ENCODE measurements at places on chromosomes 12 and 14.
A peak's percentile ranks its signal among the peaks of the same experiment; 100 is the strongest.

DNA sequence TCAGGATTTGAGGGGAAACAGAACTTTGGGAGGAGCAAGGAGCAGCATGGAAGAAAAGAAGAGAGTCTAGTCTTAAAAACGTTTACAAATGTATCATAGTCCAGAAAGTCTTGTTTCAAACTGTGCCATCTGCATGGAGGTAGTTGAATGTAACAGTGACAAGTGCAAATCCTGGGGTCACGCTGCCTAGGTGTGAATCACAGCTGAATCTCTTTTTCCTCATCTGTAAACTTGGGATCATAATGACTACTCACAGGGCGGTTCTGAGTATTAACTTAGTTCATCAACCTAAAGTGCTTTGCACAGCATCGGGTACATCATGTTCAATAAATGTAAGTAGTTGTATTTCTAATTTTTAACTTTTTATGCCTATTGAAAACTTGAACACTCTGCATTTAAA is 208.5 kb downstream of the CHST11 start:
- DNase-seq, result no peak

GRCh38 chr12:119229837-119230236 is 51.1 kb downstream of the HSPB8 start:
- peak; percentile 56 for DNase-seq

GRCh38 chr12:114918535-114919233 is 234.7 kb upstream of the TBX3 start:
- no peak for DNase-seq

GRCh38 chr14:70823281-70823680 is 14.0 kb upstream of the MAP3K9 start:
- DNase-seq, result no peak

- no peak for DNase-seq
Measured at GRCh38 chr12:9960590-9960989, 10.6 kb upstream of the CLEC12A start.

All from Ammon's horn (tissue), 1 donor.